C1 segment of cervical spinal cord (tissue), 14 donors: ENCODE measurements at places on chromosomes 5 and 9.

- DNase-seq, result no peak
Measured at GRCh38 chr5:32319926-32320543, 7.3 kb upstream of the MTMR12 start.

GRCh38 chr5:33877449-33877848 is 14.3 kb downstream of the ADAMTS12 start:
- no peak for DNase-seq

GRCh38 chr9:2338777-2339365 is 282.7 kb upstream of the VLDLR start:
- DNase-seq, result no peak

GRCh38 chr5:1375871-1376810 is 31.2 kb upstream of the CLPTM1L start:
- no peak for DNase-seq

DNA sequence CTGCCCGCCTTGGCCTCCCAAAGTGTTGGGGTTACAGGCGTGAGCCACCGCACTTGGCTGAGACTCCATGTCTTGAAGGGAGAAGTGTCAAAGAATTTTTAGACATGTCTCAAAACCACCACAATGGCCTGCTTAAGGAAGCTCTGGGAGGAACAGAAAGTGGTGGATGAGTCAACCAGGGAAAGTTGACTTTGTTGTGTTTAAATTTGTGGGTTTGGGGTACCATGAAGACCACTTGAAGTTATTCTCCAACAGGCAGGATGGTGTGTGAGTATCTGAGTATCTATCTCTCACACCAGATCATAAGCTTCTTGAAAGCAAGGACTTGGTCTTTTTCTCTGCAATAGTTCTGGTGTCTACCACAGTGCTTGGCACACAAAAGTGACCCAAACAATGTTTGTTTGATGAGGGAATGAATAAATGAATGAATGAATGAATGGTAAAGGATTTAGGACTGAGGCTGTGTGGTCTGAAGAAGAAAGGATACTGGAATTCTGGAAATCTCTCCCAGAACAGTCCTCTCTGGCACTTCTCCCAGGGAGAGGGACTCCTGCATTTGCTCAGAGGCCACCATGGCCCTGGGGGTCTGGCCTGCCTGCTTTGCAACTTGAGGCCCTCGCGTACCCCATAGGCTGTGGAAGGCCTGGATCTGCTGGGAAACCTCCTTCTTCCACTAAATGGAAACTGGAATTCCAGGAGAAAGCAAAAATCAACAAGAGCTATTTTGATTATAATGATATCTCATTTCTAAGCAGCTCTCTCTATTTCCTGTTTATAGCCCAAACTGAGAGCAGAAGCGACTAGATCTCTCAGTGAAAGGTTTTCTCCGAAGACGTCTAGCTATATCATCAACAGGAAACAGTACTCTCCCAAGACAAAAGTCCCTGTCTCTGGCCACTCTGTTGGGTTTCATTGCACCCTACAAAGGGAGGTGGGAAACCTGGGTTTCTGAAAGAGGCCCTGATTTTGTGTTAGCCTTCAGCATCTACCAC is 187.9 kb downstream of the PALM2AKAP2 start:
- no peak for DNase-seq

DNA sequence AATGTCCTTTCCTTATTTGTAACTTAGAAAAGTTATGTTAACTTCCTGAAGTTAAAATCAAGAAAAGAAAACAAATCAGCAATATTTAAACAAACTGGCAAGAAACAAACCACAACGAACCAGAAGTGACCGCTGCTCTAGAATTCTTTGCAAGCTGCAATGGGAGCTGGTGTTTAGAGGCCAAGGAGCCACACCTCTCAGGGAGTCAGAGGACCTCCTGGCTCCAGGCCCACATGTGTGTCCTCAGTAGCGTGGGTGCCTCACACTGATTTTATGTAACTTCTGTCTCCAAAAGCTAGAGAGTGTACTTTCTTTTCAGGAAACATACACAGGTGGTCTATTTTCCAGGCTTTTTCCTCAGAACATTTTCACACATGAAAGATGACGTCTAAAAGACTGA is 100.4 kb downstream of the IRX2 start:
- no peak for DNase-seq

- DNase-seq, result no peak
Measured at GRCh38 chr5:90709323-90710155, 150.9 kb downstream of the ADGRV1 start.

- no peak for DNase-seq
Measured at GRCh38 chr5:71492817-71493615, 37.6 kb downstream of the BDP1 start.

GRCh38 chr5:115459855-115460341 is 84.7 kb downstream of the FEM1C start:
- DNase-seq, result no peak

DNA sequence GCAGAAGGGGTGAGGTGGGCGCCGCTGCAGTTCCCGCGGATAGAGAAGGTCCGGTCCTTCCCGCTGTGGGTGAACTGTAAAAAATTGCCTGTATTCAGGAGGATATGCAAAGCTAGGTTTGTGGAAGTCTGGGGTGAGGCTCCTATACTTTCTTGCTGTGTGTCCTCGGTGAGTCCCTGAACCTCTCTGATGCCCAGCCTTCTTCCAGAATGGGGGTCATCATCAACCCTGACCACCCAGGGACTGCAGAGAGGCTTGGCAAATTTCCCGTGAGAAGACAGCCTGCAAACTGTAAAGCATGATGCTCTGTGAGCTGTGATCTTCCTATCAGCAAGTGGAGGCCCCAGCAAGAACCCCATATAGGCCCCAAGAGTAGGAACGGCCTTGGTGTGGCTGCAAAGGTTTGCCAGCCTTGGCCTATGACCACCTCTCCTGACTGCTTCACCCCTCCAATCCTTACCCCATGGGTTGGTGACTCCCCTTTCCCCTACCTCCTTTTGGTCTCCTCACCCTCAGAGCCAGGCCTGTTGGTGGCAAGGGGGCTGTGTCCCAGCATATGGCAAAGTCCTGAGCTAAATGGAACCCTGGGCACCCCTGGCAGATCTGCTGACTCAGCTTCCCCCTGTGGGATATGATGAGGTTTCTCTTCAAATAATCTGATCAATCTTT is 760 bp downstream of the ALDH1B1 start:
- DNase-seq, result no peak

DNA sequence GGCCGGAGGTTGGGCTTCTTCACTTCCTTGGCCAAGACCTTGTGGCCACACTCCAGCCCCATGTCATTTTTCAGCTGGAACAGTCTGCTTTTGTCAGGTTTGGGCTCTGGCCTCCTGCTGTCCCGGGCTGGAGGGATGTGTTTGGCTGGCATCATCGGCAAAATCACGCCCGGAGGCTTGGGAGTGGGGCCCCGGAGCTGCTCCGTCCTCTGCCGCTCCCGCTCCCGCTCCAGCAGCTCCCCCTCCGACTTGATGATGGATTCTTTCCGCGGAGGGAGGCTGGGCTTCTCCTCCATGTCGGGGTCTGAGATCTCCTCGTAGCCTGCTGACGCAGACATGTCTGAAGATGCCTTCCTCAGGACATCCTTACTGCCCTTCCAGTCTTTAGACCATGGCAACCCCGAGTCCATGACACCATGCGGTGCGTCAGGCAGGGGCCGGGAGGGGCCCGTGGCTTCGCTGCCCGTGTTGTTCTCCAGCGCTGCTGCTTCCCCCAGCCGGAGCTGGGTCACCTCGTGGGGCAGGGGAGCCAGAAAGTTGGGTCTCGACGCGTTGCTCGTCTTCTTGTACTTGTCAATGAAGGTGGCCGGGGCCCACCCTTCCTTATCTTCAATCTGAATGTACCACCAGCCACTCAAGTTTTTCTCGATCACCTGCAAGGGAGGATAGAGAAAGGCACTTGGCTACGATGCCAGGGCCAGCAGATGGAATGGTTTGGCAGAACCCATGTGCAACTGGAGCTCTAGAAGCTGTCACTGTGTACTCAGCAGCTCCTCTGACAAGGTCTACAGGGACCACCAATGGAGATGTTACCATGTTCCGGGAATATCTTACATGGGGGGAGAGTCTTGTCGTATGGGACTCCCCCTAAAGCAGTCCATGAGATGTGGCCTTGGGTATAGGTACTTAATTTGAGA is 56.0 kb upstream of the UBTD2 start:
- no peak for DNase-seq

DNA sequence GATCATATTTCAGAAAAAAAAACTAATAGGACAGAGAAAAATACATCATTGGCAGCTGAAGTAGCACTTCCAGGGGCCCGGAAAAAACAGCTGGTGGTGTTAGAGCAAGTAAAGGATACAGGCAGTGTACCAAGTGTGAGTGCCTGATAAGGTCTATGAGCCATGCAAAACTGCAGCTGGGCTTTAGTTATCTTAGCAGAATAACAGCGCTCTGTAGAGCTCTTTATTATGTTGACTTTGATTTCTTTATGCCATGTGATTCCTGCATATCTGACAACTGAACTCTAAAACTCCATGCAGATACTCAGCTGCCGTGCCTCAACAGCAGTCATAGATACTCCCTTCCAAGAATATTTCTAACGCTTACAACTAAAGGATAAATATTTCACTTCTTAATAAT is 119.5 kb downstream of the CAAP1 start:
- DNase-seq, result no peak

GRCh38 chr5:8908055-8908683 is 637.7 kb downstream of the SEMA5A start:
- DNase-seq, result no peak

GRCh38 chr9:75418518-75418917 is 330.2 kb downstream of the OSTF1 start:
- DNase-seq, result no peak

GRCh38 chr9:82021198-82021597 is 32.6 kb downstream of the SPATA31D1 start:
- DNase-seq, result no peak

DNA sequence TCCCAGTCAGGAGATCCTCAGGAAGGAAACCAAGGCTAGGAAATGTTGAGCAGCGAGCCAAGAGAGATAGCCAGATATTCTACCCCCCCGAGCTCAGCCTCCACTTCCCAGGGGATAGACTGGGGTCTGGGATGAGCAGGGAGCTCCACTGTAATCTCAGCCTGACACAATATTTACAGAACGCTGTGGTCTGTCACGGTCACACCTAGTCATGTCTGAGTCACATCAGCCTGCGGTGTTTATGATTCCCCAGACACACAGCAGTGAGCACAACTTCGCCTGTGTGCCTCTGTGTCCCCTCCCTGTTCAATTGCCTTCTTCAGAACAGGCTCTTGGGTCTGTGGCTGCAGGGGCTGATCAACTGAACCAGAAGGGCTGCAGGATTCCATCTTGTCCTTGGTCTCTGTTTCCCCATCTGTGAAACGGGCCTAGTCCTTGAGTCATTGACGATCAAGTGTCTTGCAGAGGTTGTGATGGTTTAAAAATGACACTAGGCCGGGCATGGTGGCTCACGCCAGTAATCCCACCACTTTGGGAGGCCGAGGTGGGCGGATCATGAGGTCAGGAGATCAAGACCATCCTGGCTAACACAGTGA is 8.6 kb upstream of the PRRX2 start:
- DNase-seq, result no peak

DNA sequence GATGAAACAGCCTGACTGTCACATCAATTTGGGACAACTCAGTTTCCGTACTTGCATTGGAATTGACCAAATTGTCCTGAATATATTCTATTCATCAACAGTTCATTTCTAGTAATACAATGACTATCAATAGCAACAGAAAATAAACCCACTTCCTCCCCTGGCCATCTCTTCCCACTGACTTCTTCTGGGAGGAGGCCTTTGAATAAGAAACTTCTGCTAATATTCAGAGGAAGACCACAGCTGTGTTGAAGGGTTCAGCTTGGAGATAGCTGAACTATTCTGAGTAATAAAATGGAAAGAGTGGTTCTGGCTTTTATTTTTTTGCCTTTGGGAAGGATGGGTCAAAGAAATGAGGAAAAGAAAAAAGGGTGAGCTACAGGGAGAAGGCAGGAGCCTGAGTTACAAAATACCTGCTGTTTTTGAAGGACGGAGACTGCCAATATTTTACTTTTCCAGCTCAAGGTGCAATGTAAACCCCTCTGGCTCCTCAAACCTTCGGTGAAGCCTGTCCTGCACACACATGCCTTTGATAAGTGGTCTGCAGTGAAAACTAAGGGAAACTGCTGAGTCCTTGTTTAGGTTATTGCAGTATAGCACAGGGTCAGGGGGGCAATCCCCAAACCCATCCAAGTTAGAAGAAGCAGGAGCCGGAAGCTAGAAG is 29.9 kb downstream of the FYB1 start:
- no peak for DNase-seq

DNA sequence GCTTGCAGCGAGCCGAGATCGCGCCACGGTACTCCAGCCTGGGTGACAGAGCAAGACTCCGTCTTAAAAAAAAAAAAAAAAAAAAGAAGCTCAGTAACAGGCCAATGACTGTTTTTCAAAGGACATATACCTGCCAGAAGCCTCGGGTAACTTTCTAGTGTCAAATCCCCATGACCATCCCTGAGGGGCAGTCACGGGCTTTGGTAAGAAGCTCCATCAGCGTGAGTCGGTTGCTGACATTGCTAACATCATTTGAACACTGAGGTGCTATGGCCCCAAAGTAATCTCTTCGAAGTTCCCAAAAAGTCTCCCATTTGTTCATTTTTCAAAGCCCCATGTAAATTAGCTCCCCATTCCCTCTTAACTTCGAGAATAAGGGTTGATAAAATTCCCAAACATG is 11.6 kb downstream of the NAIP start:
- DNase-seq, result no peak

GRCh38 chr9:115126404-115126803 is 8.4 kb upstream of the TNC start:
- no peak for DNase-seq

DNA sequence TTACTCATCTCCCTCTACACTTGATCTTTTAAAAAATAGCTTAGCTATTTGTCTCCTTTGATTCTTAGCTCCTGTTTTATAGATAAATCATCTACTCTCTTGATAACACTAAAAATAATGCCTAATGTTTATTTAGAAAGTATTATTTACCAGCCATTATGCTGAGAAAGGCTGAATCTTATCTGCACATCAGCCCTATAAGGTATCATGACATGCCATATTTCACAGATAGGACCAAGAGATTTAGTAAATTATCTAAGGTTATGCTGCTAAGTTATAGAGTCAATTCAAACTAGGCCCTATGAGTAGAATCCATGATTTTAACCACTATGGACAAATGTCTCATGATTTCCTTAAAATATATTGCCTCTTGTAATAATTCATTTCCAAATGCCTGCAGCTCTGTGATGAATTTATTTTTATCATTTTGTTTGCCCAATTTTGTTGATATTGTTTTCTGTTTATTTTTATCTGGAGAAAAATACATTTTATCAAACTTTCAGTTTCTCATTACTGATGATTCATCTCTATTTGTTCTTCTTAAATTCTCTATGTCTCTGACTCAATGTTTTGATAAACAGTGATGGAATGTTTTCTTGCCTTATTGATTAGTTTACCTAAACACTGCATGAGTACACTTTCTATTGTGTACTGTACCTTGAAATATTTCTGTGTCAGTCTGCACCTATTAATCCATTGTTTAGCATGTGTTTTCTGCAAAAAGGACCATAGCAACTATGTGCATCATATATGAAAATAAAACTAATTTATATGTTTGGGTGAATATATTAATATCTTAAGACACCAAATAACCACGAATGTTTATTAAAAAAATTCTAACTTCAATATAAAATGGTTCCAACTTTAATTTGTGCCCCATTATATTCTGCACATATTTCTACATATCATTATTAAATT is 300.8 kb downstream of the CDH9 start:
- no peak for DNase-seq
